ENCODE measurements at places on chromosomes 11 and 22.

DNA sequence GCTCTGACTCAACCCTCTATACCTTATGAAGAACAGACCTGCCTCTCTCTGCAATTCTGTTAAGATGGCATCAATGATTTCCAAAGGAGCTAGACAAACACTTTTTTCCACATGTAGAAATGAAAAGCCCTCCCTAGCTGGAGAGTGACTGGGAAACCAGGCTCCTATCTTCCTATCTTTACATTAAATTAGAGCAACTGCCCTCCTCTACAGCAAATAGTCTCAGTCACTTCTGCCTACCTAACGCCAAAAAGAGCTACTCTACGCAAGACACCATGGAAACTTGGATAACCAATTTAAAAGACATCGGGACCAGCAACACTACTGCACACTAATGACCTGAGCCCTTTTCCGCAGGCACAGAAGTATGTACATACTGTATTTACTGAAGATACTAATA, 84.8 kb downstream of the MICAL3 start:
- DNase-seq: no peak

- no peak for DNase-seq
Observed at GRCh38 chr11:64620381-64620971, 29.5 kb downstream of the SLC22A12 start.

DNA sequence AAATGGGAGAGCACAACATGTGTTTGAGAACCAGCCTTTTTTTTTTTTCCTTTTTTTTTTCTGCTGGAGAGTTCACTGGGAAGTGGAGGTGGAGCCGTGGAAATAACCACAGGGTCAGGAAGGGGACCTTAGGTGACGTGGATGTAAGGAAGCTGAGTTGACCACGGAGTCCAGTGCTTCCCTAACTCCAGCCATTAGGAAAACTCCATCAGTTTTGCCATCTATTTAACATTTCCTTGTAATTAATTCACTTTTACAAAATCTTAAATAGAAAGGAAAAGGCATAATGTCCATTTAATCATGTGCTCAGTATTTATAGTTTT, 2.0 kb upstream of the CDK2AP2 start:
- DNase-seq: no peak

DNA sequence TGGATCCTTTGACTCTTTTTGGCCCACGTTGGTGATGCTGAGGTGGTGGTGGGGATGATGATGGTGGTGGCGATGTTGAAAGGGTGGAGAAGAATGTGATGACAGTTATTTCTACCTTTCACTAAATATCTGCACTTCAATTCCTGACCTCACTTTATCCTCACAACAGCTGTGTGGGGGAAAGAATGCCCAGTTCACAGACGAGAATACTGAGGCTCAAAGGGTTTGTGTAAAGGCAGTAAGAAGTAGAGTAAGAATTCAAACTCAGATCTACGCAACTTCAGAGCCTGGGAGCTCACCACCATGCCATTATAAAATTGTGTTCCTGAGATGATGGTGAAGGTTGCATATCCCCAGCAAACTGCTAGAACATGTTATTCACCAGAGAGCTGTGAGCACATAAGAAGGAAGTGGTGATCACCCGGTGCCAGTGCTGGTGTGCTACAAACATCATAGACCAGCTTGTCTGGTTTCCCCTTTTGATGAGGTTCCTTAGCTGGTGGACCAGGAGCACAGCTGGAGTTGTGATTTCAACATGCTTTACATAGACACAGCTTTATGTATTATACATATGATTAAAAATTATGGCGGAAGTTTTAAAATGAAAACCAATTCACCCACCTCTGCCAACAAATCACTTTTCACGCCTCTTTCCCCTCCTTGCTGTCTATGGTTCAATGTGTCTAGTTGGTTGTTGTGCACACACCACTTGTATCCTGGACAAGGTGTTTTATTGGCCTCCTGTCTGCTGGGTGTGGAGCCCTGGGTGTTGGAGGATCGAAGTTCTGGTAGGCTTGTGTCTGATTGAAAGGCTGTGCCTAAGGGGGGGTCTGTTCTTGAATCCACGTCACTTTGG, 6.2 kb downstream of the ST14 start:
- DNase-seq: no peak

DNA sequence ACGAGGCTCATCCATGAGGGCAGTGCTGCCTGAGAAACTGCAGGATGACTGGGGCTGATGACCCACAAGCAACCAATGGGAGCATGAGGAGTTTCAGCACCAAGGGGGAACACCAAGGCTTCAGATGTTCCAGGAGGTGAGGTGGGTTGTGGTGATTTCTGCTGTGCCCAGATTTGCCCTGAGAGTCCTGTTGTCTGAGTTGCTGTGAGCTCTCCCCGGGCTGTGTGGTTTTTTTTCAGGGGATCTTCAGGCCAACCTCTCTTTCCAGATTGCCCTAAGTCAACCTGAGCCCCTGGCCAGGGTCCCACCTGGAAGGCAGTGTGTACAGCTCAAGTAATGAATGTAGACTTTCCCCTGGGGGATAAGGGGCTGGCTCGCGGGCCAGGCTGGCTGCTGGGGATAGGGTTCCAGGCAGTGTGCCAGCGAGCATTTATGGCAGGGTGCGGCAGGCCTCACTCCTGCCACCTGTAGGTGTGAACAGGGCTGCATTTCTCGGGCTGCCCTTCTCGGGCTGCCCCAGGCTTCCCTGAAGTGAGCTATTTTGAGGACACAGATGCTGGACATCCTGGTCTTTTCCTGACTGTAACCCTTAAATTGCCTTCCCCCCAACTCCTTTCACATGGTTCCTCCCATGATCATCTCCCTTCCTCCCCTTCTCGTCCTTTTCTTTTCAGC, 9.8 kb downstream of the SLC22A6 start:
- no peak for DNase-seq

DNA sequence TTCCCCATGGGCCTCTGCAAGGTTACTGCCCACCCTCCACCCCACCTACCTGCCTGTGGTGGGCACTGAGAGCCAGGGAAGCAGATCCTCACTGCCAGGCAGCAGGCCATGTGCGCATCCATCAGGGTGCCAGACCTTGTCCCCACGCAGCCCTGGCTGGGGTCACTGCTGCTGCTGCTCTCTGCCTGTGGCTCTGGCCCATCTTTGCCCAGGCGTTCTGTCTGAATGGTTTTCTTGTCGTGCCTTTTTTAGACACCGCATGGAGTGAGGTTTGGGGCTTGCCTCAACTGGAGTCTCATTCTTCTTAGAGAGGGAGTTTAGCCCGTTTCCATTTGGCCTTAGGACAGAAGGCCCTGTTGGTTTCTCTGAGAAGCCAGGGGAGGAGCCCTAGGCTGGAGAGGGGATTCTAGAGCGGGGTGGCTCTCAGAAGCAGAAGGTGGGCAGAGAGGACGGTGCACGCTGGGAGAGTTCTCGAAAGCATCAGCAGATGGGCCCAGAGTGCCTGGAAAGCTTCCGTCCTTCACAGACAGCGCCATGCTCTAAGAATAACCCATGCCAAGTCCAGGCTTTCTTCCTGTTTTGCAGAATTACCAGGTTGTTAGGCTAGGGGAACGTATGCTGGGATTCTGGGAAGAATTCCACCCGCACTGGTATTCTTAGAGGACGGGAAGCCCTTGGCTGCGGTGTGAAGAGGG, 8.1 kb downstream of the TANGO2 start:
- no peak for DNase-seq

GRCh38 chr11:106983261-106983660, 35.0 kb downstream of the GUCY1A2 start:
- DNase-seq: no peak

DNA sequence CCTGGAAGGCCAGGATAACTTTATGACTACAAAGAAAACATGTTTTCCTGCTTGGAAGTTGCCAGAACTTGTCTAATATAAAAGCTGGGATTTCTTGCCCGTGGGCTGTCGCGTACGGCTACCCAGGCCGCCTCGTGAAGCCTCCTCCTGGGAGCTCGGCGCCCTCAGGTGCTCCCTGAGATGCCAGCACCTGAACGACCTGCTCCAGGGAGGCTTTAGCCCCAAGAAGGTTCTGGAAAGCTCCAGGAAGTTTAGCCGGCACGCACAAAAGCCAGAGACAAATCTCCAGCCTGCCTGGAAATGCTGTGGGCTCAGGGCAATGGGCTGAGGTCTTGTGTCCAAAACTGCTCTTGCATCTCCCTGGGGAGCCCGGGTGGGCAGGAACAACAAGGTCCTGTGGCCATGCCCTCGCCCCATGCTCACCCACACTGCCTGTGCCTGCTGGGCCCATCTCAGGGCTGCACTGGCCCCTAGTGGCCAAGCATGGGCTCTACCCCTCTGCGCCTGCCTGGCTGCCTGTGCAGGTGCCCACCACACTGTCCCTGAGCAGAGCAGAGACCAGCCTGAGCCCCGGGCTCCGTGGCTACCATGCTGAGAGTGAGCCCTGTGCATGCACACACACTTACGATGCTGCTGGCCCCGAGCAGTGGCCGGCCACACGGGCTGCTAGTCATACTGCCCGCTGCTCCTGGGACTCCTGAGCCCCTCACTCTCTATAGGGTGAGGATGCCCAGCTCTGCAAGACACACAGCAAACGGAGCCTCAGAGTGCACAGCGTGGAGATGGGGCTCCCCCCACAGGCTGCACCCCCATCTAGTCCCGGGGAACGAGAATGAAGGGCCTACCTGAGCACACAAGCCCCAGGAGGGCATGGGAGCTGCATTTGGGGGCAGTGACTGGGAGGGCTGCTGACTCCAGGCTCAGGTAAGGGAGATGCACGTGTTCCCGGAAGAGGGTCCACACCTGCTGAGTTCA, 4.9 kb upstream of the CELSR1 start:
- no peak for DNase-seq

DNA sequence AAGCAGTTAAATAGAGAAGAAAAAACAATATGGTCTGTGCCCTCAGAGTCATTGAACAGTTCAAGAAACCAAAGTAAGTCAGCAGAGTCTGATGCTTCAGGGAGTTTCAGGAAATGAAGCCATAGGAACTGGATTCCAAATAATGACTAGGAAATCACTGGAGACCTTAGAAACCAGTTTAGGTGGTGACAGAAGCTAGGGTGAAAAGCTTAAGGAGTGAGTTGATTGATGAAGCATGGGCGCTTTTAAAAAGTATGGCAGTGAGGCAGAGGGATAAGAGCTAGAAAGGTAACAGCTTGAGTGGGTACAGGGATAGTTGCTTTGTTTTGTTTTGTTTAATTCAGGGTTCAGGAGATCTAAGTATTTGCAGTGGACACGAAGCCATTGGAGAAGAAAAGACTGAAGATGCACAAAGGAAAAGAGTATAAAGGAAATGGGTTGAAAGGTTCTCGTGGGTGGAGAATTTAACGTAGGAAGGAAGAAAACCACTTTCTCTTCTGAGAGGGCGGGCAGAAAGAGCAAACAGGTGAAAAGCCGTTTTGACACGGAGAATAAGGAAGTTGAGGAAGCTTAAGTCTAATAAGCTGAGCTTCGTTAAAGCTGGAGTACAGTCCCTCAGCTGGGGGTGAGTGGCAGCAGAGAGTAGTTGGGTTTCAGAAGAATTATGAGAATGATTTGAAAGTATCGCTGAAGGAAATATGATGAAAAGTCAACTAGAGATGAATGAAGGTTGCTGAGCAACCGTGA, 14.8 kb downstream of the SGSM3 start:
- no peak for DNase-seq

- no peak for DNase-seq
Observed at GRCh38 chr11:10038521-10039302, 255.3 kb downstream of the SBF2 start.

DNA sequence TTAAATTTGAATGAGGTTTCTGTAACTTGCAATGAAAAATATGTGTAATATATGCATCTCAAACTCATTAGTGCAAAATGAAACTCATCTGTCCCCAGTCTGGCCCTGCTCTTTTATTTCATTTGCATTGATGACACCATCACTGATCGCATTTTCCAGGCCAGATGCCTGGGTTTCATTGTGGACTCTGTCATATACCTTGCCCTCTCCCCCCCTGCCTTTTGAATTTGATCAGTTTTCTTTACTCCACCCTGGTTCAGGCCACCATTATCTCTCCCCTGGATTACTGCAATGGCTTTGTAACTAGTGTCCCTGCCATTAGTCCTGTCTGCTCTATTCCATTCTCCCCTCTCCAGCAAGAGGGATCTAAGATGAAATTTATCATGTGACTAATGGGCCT, 360.6 kb upstream of the C11orf87 start:
- DNase-seq: no peak

DNA sequence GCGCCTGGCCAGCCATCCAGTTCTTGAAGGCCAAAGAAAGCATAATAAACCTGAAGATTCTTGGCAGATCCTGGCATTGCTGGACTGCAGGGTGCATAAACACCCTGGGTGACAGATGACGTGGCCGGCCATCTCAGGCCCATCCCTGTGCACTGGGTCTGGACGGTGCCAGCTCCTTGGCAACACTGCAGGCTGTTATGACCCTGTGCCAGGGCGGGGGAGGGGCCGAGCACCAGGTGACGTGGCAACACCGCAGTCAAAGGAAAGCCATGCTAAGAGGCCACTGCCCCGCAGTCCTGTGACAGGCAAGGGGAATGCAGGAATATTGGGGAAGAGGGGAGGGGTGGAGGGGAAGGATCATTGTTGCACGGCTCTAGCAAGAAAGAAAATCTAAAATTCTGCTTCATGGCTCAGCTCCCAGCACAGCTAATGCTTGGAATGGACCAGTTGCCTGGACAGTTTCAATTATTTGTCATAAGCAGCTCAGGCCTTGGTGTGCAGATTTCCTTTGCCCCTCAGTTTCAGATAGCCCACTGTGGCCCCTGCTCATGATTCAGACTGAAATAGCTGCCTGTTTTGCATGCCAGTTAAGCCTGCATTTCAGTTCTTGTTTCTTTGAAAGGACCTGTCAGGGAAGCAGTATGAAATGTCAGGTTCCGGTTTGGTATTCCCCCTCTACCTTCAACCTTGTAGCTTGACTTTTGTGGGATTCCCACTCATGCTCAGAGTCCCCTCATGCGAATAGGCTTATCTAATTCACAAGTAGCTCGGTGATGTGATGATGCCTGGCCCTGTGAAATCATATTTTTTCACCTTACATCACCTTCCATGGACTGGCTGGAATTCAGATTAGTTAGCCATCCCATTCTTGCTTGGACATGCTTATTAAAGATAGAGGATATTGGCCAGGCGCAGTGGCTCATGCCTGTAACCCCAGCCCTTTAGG, 29.7 kb upstream of the DDX6 start:
- DNase-seq: no peak

GRCh38 chr11:116927163-116927974, 89.9 kb upstream of the APOA1 start:
- DNase-seq: no peak

- no peak for DNase-seq
Observed at GRCh38 chr11:26287067-26287518, 44.8 kb upstream of the ANO3 start.

GRCh38 chr22:41544671-41545476, 604 bp upstream of the POLR3H start:
- no peak for DNase-seq

GRCh38 chr11:84720706-84721402, 906.3 kb downstream of the DLG2 start:
- no peak for DNase-seq

GRCh38 chr22:49904040-49904369, 14.2 kb downstream of the ALG12 start:
- no peak for DNase-seq

- DNase-seq: no peak
Observed at GRCh38 chr11:41254966-41255365, 204.5 kb downstream of the LRRC4C start.

DNA sequence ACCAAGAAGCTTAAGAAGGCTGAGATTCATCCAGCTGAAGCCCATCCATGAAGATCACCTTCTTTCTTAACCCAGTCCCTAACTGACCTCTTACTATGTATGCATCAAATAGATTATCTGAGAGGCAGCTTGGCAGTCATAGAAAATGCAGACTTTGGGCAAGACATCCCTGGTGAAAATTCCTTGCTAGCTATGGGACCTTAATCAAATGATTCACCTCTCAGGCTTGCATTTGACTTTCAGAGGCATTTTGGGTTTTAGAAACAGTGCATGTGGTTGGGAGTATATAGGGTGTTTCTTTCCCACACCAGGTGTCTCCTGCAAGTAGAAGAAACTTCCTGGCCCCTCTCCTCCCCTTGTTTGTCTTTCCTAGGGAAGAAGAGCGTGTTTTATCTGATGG, 188.5 kb upstream of the ISX start:
- DNase-seq: peak; percentile 30

All from fibroblast of skin of left quadriceps (primary cell).